ENCODE measurements at places on chromosomes 11 and 22.

- no peak for DNase-seq
Observed at GRCh38 chr11:128830290-128831173, 36.6 kb downstream of the KCNJ1 start.

DNA sequence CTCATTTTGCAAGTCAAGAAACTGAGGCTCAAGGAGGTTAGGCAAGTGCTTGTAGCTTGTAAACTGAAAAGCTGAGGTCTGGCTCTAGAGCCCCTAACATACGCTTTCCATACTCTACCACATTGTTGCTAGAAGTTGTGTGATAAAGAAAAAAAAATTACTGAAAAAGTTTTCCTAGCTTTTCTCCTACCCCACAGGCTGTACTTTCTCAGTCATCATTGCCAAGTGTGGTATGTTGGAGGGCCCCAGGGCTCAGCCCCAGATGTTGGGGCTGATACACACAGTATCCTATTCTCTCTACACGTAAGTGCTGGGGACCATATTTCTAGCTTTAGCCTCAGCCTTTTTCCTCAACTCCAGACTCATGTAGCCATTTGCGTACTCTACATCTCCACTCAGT, 16.0 kb downstream of the KREMEN1 start:
- DNase-seq: no peak

DNA sequence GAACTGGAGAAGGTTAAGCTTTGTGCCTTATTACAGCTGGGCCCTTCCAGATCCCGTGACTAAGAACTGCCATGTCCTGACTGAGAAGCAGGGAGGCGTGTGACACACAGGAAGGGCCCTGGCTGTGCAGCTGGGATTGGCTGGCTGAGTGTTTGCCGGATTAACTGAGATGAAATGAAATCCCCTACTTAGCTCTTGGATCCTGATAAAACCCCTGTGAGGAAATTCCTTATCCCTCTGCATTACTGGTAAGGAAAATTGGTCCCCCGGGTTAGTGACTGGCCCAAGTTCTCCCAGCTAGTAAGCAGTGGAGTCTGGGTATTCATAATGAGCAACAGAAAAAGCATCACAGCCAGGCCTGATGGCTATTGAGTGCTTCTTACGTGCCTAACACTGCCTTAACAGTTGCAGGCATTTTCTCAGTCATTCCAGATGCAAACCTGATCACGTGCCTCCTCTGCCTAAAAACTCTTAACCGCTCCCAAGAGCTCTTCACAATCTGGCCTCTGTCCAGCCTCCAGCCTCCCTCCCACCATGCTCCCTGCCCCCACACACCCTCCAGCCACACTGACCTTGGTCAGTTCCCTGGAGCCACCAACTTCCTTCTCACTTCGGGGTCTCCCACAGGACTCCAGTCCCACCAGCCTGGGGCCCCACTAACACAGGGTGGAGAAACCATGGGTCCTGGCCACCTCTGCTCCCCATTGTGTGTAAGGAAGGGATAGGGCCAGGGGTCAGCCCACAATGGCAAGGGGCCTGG, 37.8 kb downstream of the ARRB1 start:
- no peak for DNase-seq

DNA sequence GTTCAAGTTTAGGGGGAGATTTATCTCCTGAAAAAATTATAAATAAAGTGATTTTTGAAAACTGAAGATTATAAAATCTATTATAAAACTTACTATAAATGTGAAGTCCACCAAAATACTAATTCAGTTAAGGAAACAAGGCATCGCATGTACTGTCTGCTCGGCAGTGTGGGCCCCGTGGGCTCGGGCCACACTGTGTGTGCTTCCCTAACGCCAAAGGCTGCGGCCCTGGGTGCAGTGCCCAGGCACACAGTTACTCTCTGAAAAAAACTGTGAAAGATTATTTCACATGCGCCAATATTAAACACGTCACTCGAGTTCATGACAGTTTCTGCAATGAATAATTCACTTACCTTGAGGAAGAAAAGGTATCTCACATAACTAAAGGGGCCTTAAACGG, 39.8 kb downstream of the BRD1 start:
- DNase-seq: no peak

- DNase-seq: no peak
Observed at GRCh38 chr11:83093634-83094033, 21.9 kb upstream of the RAB30 start.

- DNase-seq: no peak
Observed at GRCh38 chr11:15349413-15349812, 234.7 kb downstream of the INSC start.

DNA sequence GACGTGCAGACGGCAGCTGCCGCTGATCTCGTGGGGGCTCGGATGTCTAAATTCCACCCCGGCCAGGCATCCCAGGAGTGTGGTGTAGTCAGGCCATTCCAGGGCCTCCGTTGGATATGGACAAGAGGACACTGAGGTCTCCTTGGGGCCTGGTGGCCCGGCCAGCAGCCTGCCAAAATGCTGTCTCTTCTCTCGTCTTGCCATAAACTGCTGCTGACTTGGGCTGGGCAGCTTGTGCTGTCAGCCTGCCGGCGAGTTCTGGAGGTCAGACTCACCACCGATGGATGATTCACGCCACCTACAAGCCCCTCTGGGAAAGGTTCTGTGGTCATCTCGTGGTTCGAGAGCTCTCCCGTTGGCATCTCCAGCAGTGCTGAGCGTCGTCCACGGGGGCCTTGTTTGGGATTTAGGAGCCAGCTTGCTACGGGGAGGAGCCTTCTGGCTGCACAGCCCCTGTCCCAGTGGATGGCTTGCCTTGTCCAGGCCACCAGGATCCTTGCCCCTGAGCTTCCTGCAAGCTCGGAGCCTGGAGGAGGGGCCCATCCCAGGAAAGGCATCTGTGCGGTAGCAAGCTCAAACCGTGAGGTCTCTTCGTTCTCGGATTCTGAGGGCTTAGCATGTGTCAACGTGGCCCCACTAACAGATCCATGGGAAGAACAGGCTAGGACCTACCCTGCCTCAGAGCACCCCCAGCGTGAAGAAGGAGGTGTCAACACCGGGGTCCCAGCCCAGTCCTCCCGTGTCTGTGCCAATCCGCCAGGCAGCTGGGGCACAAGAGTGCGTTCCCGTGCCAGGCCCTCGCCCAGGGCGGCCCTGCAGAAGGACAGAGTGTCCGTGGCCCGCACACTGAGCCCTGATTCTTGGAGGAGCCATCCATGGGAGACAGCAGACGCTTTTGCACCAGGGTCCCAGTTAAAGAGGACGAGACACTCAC, 1114.1 kb downstream of the BRD1 start:
- no peak for DNase-seq

GRCh38 chr22:47210686-47211085, 448.2 kb downstream of the TBC1D22A start:
- DNase-seq: no peak

- DNase-seq: no peak
Observed at GRCh38 chr22:47457021-47457420, 694.6 kb downstream of the TBC1D22A start.

DNA sequence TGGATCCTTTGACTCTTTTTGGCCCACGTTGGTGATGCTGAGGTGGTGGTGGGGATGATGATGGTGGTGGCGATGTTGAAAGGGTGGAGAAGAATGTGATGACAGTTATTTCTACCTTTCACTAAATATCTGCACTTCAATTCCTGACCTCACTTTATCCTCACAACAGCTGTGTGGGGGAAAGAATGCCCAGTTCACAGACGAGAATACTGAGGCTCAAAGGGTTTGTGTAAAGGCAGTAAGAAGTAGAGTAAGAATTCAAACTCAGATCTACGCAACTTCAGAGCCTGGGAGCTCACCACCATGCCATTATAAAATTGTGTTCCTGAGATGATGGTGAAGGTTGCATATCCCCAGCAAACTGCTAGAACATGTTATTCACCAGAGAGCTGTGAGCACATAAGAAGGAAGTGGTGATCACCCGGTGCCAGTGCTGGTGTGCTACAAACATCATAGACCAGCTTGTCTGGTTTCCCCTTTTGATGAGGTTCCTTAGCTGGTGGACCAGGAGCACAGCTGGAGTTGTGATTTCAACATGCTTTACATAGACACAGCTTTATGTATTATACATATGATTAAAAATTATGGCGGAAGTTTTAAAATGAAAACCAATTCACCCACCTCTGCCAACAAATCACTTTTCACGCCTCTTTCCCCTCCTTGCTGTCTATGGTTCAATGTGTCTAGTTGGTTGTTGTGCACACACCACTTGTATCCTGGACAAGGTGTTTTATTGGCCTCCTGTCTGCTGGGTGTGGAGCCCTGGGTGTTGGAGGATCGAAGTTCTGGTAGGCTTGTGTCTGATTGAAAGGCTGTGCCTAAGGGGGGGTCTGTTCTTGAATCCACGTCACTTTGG, 6.2 kb downstream of the ST14 start:
- DNase-seq: no peak

GRCh38 chr11:28697920-28698827, 590.0 kb downstream of the METTL15 start:
- no peak for DNase-seq

DNA sequence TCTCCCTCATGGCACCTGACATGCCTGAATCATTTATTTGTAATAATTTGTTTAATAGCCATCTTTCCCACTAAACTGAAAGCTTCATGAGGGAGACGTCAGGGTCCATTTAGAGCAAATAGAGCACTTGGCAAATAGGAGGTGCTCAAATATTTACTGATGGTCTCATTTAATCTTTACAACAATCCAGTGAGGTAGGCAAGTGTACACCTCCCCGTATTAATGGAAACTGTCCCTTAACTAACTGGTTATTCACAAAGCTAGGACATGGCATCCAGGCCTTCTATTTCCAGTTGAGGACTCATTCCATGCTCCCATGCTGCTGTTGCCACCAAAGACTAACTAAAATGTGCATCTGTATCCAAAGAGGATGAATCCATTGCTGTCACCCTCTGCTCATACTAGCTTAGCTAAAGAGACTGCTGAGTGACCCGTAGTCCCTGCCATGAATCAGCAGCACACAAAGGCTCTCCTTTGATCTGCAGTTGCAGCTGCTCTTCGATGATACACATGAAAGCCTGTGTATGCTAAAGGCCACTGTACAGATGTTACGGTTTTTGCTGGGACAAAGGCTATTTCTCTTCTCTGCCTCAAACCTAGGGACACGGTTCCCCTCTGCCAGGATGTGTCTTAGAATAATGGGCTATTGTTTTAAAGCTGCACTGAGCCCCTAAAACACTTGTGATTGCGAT, 82.6 kb downstream of the RAB30 start:
- DNase-seq: no peak

- DNase-seq: peak; percentile 13
Observed at GRCh38 chr11:86068138-86068871, 579 bp downstream of the PICALM start.

All from activated CD4-positive, alpha-beta T cell treated with anti-CD3 and anti-CD28 coated beads, Interleukin-2, amount 50 U/mL, for 4 hours (primary cell).